ENCODE measurements at places on chromosomes 4 and X.

GRCh38 chrX:40406330-40406859 lies 174.4 kb upstream of the ATP6AP2 start:
- DNase-seq = no peak

GRCh38 chrX:131270080-131270479 lies 19.0 kb downstream of the IGSF1 start:
- DNase-seq = no peak

DNA sequence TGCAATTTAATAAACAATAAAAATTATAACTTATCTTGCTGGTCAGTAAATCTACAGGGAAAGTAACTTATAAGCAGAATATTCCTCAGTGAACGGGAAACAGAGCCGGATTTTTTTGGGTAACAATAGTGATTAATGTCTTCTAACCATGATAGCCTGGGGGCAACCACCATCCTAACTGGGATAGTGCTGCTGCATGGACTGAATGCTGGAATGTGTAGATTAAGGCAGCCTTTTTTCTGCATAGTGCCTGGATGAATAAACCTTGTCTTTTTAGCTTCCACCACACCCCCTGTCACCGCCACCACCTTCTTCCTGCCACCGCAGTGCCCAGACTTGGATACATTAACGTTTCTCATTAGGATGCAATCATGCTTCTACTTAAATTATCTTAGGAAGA lies 83.6 kb upstream of the LNX1 start:
- DNase-seq = no peak

DNA sequence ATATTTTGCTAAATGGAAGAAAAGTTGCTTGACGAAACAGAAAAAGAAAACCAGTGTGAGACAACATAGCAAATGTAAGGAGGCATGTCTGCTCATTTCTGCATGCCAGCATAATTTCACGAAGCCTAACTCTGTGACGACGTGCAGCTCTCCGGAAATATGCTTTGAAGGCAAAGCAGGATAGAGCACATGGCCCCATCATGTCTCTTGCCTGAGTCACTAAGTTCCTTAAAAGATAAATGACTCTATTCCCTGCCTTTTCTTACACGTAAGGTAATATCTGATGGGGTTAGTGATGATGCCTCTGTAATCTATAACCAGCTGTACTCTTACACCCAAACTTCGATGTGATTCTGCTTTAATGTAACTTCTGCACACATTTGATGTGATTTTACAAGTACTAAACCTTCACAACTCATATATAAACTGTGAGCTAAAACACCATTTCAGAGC lies 64.5 kb downstream of the ANXA3 start:
- no peak for DNase-seq

GRCh38 chr4:90093526-90093925 lies 33.7 kb upstream of the CCSER1 start:
- no peak for DNase-seq

Measured in CD4-positive, alpha-beta T cell treated with Interleukin-12 subunit alpha and Interleukin-12 subunit beta, for 1 hour (primary cell).